Renal cortex interstitium (tissue), 15 donors: ENCODE measurements at places on chromosomes 12 and 14. TPM values are rescaled to one million over a fixed set of nuclear protein-coding genes. Genes with fewer than 3 reads are reported as not detected.

RDH12 gene
- 0.32 TPM for polyA plus RNA-seq

GRCh38 chr12:45093051-45093450 is 42.2 kb upstream of the DBX2 start:
- DNase-seq = no peak

GRCh38 chr14:78917462-78917861 is 747.3 kb downstream of the NRXN3 start:
- no peak for DNase-seq

DDX47 gene
- 81.2 TPM for polyA plus RNA-seq

GRCh38 chr14:89394972-89395371 is 22.1 kb downstream of the FOXN3 start:
- DNase-seq = no peak

DNA sequence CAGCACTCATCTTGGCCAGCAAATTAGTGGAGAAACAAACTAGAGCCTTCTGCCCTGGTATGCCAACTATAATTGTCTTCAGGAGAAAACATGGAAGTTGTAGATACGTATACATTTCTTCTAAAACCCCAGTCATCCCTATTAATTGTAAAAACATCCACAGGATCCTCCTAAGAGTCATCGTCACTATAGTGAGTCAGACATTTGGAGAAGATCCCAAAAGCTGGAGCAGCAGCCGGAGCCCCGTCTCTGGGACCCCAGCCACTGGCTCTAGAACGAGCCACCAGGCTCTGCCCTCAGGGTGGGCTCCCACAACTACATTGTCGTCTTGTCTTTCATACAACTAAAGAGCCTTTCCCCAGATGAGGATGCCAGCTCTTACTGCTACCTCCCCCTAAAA is 15.5 kb downstream of the PRKAB1 start:
- DNase-seq = no peak

EPYC gene
- not detected for polyA plus RNA-seq

NOVA1 gene
- 24.8 TPM for polyA plus RNA-seq

ALKBH1 gene
- polyA plus RNA-seq = 17.3 TPM

HHIPL1 gene
- polyA plus RNA-seq = 2.4 TPM

DNA sequence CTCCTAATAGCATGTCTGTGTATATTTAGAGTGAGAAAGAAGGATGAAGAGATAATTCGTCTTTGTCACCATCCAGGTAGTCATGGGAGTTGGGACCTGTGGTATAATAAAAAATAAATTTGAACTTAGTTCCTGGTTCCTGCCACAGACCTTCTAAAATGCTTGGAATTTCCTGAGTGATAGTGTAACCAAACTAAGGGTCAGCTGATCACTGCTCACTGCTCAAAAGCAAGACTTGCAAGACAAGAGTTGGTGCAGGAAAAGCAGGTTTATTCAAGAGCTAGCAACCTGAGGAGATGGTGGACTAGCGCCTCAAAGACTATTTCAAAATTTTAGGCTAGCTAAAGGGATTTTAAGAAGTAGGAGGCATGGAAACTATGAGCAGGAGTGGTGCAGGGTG is 19.1 kb downstream of the ANG start:
- no peak for DNase-seq

- no peak for DNase-seq
Measured at GRCh38 chr12:52819731-52820510, 6.0 kb upstream of the KRT4 start.

C12orf54 gene
- polyA plus RNA-seq = 1.1 TPM

DNA sequence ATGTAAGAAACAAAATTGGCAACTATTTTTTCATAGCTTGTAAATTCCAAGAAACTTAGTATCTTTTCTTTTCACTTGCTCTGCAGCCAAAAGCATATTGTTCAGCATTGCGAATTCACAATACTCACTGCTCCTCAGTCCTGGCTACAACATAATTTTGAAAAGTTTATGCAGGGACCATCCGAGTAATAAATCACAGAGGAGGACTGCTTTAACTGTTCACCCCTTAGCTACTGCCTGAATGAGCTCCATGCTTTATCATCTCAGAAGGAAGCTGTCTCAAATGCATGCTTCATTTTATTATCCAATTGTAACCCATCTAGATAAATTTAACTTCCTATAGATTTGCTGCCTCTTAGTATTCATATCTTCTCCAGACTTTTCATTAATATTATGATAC is 827.8 kb downstream of the DIO2 start:
- DNase-seq = no peak

GPR84 gene
- 0.07 TPM for polyA plus RNA-seq

DNA sequence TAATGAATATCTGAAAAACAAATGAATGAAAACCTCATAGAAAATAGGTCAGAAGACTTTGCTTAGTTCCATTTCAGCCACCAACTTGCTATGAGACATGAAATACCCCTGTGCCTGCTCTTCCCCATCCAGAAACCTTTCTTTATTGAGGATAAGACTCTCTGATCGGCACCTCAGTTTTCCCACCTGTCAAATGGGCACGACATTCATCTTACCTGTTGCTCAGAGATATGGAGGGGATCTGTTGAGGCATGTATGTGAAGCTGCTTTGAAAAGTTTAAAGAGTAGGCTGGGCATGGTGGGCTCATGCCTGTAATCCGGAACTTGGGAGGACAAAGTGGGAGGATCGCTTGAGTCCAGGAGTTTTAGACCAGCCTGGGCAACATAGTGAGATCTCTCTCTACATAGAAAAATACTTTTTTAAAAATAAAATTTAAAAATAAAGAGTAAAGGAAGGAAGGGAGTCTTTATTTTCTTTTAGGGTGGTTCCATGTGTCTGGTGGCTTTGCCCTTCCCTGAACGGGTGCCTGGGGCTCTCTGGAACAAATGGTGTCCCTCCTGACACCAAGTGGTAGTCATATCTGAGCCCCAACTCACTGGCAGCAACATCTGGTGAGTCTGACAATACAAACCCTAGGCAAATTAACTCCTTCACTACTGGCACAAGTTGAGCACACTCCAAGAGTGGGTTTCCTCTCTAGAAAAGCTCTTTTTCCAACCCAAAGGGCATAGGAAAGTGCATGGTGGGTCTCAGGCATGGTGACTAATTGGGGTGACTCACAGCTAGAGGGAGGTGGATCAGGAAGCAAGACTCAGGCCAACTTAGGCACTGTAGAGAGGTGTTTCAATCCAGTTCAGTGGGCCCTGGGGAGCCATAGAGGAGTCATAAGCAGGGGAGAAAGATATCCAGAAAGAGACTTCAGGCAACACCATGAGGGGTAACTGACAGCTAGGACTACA is 42.1 kb downstream of the MAP1LC3B2 start:
- DNase-seq = no peak

DNA sequence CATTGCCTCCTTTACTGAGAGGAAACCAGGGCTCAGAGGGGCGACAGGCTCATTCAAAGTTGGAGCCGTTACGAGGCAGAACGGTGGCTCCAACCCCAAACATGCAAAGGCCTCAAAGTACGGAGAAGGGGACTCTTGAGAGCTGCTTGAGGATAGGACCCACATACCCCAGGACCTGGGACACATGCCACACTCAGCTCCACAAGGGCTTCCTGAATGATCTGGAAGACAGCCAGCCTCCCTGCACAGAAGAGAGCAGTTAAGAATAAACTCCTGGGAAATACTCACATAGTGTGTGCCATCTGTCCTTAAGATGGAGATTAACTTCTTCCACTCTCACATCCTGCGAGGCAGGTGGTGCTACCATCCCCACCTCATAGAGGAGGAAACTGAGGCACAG is 26.6 kb upstream of the NXPH4 start:
- DNase-seq = no peak

COL2A1 gene
- polyA plus RNA-seq = 46.4 TPM
